ENCODE measurements at places on chromosomes 13 and 19.

GRCh38 chr19:7865262-7865911 is 8.8 kb downstream of the PRR36 start:
- DNase-seq, result no peak

DNA sequence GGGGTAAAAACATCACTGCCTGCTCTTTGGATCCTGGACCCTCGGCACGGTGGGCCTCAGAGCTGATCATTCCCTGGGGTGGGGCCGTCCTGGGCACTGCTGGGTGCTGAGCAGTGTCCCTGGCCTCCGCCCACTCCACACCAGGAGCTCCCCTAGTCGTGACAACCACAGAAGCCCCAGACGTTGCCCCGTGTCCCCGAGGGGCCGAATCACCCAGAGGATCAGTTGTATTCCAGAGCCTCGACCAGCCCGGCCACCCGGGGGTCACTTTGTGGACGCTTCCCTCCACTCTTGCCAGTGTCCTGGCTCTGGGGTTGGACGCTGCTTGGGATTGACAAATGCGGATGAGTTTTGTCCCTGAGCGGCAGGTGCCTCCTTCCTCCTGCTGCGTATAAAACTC is 10.2 kb downstream of the C2CD4C start:
- no peak for DNase-seq

DNA sequence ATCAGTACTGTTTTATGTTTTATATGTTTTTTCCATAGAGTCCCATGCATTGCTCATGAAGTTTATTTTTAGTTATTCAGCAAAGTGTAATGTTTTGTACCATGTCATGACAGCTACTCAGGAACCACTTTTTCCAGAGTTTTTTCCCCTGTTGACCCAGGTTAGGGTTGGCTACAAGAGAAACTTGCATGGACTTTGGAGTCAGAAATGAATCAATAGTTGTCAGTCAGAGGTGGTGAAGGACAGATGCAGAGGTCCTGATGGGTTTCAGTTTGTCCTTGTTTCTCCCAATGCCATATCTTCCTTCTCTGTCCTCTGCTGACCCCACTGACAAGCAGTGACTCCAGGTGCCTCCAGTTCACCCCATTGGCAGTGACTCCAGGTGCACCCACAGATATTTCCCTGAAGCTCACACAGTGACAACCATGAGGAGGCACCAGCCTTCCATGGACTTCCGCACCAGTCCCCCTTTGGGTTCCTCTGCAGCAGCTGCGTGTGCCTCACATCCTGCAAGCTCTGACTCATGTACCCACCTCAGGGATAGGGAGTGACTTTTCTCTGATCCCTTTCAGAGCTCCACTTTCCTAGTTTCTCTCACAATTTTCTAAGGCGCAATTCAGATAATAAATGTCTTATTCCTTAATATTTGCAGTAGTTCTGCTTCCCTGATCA is 92.1 kb downstream of the AKAP11 start:
- DNase-seq, result no peak

DNA sequence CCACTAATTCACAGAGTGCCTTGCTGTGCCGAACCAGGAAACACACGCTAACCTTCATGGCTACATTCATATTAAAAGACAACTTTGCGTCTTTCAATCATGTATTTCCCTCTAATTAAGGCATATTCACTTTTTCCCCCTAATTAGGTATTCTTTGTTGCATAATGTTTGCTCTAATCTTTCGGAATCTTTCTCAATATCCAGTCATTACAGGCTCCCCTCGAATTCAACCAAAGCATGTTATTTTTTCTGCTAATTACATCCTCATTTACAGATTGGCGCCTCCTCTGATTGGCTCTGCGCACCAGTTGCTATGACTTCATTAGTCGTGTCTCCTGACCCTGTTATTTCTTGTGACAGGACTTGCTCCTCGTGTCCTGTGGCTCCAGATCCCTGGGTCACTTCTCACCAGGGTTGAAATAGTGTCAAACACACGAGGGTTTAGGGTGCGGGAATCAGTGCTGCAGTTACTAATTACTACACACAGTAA is 226.7 kb upstream of the TSHZ3 start:
- no peak for DNase-seq

DNA sequence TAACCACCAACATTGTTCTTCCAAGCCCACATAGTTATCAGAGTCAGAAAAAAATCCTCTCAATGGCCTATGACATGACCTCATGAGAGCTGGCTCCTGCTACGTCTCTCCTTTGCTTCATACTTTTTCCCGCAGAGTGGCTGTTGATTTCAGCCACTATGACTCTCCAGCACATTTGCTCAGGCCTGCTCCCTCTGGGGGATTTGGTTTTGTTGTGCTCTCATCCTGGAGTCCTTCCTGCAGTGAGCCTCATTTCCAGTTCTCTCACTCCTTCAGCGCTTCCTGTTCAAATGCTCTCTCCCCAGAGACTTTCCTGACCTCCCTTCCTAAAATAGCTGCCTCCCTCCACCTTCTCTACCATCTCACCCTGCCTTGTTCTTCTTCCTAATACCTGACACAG is 72.0 kb upstream of the USP29 start:
- no peak for DNase-seq

DNA sequence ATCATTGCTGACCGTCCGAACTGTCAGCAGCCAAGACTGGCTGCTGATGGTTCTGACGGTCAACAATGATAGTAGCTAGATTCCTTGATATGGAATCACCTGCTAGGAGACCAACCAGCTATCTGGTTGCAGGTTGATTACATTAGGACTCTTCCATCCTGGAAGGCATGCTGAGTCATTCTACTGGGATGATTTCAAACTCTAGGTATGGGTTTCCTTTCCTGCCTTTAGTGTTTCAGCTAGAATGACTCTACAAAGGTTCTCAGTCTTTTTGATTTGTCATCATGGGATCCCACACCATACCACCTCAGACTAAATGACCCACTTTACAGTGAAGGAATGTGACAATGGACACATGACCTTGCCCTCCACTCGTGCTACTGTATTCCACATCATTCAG is 138.1 kb upstream of the KL start:
- no peak for DNase-seq

DNA sequence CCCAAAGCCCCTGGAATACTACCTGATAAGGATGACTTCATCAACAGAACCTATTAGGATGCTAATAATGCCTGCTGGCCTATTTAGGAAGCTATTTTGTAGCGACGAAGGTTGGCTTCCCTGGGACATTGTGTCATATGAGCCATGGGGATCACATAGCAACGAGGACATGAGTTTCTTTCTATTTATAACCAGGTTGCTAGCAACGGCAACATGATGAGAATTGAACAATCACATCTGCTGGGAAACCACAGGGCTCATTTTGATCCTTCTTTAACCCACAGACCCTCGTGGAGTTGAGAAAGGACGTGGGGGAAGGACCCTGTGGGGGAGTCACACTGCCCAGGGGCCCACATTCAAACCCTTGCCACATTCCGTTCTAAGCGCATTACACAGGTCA is 172.2 kb downstream of the COL4A1 start:
- DNase-seq, result peak; percentile 72

GRCh38 chr13:98094678-98095266 is 48.1 kb upstream of the FARP1 start:
- DNase-seq, result no peak

- no peak for DNase-seq
Observed at GRCh38 chr13:49292742-49293486, 45.2 kb downstream of the CDADC1 start.

DNA sequence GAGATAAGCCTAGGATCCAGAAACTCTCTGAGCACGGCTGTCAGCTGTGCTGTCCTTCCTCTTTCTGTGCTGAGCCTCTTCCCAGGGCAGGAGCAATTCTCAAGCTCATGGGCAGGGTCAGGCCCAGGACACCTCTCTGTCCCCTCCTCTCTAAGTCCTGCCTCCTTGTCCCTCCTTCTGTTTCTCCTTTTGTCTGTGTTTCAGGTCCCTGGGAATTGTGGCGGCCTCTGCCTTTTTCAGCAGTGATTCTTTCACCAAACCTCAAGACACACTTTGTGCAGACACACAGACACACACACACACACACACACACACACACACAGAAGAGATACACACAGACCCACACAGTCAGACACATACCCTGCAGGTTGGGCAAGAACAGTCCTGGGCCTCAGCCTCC is at the start of gene PSG1:
Gene PSG1 (minus strand): TSS at position 101 of the 400 bp plus-strand sequence. CDS start 132 bp downstream, outside the sequence.
- no peak for DNase-seq

DNA sequence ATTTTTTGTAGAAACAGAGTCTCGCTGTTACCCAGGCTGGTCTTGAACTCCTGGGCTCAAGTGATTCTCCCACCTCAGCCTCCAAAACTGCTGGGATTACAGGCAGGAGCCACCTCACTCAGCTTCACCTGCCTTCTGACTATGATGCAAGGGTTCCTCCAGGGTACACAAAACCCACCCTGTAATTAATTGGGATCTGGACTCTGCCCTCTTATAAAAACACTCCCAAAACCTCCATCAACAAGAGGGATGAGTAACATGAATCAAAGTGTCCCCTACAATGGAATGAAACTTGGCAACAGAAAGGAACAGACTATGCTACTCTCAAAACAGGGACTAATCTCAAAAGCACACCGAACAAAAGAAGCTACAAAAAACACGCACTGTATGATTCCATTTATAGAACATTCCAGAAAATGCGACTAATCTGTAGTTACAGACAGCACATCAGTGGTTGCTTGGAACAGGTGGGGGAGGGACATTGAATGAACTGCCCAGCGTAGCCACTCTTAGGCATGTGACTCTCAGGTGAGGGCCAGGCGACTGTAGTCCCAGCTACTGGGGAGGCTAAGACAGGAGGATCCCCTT is 3.2 kb upstream of the PRR36 start:
- no peak for DNase-seq

- no peak for DNase-seq
Observed at GRCh38 chr13:58906329-58907007, 1257.3 kb downstream of the DIAPH3 start.

- DNase-seq, result no peak
Observed at GRCh38 chr13:50531917-50532899, 311.3 kb downstream of the DLEU7 start.

DNA sequence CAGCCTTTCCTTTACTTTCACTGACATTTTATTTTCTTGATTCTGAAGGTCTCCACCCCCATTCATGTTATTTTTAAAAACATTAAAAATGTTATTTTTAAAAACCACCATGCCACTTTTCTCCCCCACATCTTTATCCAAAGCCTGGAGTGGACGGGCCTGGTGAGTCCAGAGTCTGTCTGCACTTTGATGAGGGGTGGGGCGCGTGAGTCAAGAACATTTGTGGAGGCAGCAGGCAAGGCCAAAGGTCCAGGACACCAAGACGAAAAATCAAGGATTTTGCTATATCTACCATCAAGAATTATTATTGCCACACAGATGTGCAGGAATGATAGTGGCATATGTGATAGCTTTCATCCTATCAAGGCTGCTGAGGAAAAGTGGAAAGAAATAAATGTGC is 224.9 kb downstream of the FGF9 start:
- DNase-seq, result no peak

DNA sequence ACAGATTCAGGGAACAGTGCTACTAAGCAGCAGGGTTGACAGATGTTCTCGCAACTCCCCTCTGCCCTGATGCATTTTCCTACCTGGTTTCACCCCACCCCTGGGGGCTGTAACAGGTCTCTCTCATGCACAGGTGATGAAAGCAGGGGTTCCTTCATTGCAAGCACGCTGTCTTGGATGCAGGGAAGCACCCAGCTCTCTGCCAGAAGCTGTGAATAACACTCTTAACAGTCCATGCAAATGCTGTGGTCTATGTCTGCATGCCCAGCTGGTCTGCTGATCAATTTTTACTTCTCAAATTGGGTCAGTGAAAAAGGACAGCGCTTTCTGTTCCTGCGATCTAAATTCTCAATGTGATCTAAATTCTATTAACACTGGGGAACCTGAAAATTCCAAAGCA is 246.3 kb upstream of the TSHZ3 start:
- no peak for DNase-seq

DNA sequence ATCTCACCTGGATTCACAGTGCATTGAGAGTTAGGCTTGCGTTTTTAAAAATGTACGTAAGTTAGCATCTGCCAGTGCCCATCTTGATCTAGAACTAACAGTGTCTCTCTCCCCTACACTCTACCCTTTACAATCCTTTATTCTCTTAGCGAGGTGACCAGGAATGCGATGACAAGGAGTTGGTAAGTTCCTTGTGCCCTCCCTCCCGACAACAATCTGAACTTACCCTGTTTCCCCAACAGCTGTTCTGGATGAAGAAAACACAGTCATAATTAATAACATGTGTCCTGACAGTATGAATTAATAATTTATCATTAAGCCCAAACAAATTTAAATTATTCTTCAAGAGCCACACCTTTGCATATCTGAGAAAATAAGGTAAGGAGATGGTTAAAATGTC is 6.3 kb downstream of the TSHZ3 start:
- DNase-seq, result no peak

DNA sequence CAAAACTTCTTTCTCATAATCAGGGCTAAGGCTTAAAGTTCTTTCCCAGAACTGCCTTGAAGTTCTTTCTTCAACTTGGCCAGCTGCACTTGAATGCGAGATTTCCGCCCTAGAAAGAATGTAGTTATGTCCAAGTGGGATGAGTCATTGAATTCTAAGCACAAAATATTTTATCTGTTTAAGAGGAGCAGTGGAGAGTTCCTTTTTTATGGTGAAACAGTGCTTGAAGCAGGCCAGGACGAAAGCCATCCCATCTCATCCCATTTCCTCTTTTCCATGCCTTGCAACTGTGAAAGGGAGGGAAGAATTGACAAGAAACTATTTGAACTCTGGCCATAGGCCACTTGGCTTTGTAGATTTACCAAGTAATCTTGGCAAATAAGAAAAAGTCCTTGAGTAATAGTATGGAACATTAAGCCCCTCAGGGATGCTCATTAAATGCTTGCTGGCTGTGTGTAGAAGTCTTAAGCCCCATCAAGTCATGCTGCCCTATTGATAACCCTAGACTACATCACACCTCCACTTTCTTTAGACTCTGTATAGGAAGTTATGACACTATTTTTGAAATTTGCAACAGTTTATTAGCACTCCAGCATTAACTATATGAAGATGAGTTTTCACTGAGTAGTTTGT is 174.5 kb downstream of the KCTD12 start:
- DNase-seq, result peak; percentile 86

GRCh38 chr19:13843104-13843921 is 33.6 kb upstream of the NANOS3 start:
- no peak for DNase-seq

- DNase-seq, result no peak
Observed at GRCh38 chr19:23867895-23868294, 46.8 kb upstream of the ZNF726 start.

DNA sequence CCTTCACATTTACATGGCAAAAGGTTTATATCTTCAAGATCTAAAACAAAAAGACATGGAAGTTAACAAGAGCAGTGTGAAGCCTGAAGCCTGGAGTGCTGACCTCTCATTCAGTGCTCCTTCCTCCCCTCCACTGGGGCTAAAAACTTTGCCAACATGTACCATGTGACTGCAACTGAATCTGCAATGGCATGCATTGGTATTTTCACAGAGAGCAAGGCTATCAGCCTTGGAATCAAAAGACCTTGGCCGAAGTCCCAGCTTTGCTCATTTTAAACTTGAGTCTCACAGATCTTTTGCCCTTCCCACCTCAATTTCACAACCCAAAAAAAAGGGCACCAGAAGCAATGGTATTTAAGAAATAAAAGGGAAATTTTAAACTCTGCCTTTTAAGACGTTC is 325.1 kb downstream of the DCT start:
- no peak for DNase-seq

GRCh38 chr13:40452038-40452666 is 214.3 kb downstream of the FOXO1 start:
- DNase-seq, result peak; percentile 35

GRCh38 chr19:15989889-15990288 is 41.1 kb downstream of the OR10H4 start:
- no peak for DNase-seq

GRCh38 chr19:55275851-55276719 is 3.8 kb downstream of the HSPBP1 start:
- no peak for DNase-seq

Data from inflammatory macrophage (primary cell).